ENCODE measurements at places on chromosomes 12 and 14. TPM values are rescaled to one million over a fixed set of nuclear protein-coding genes. Genes with fewer than 3 reads are reported as not detected.

Gene FIGNL2
- total RNA-seq, result 1.3 TPM

Gene DIO2
- total RNA-seq, result not detected

Gene VWF
- total RNA-seq, result 0.13 TPM

Gene RPS29
- total RNA-seq, result 3,927 TPM

Gene GALNT6
- total RNA-seq, result 7.0 TPM

Gene KRT77
- total RNA-seq, result not detected

Gene SLC38A4
- not detected for total RNA-seq

Gene CNTN1
- not detected for total RNA-seq

GRCh38 chr14:28966416-28967233, 200.0 kb downstream of the FOXG1 start:
- H3K27ac ChIP-seq, result no peak overlapping the region
- H3K36me3 ChIP-seq, result no peaks in the 10 kb centered on the region
- no peak for DNase-seq
- H3K4me3 ChIP-seq, result no peak overlapping the region
- H3K27me3 ChIP-seq, result no peaks in the 10 kb centered on the region
- no peaks in the 10 kb centered on the region for H3K4me1 ChIP-seq

- H3K4me1 ChIP-seq, result peaks cover 6% of the 10 kb centered on the region
- DNase-seq, result no peak
Observed at GRCh38 chr14:72925815-72926291, 411 bp upstream of the DCAF4 start.

DNA sequence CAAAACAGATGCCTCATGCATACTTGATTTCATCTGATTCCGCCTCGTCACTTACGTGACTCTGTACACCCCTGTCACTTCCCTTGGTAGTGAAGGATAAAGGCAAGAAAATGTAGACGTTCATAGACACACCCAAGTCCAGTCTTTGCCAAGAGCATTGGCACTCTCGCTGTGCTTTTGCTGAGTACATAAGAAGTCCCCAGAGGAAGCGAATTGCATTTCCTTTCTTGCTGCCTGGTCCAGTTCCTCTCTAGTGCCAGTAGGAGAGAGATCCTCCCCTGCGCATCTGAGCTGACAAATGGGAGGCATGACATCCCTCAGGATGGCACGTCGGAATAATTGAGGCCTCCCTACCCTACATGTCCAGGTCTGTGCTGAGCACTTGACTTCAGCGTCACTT, 21.3 kb upstream of the RIN3 start:
- peaks cover 2% of the 10 kb centered on the region for H3K4me1 ChIP-seq
- H3K4me3 ChIP-seq, result no peak overlapping the region
- no peaks in the 10 kb centered on the region for H3K36me3 ChIP-seq
- H3K27me3 ChIP-seq, result peaks cover 12% of the 10 kb centered on the region

DNA sequence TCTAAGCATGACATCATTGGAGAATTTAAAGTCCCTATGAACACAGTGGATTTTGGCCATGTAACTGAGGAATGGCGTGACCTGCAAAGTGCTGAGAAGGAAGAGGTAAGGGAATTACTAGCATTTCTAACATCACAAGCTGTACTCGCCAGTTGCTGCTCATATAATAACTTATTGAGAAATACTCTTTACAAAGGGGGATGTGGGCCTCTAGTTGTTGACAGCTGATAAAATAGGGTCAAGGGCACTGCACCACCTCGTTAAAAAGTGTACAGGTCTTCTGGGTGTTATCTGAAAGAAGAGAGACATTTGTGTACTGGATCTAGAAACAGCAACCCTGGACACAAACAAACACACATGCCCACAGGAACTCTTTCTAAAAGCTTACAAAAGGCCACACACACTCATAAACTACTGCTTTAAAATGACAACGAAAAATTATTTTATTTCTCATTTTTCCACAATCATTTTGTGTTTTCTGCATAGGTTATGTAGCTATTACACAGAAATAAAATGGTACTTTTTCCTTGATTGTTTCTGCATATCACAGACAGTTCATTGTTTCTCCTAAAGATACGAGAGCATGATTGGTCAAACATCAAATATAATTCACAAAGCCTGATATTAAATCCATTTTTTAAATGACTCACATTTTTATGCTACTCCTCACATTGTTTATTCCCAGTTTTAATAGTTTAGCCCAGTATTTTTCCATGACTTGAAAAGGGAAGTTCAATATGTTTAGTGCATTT, 391.1 kb downstream of the PAWR start:
- H3K4me3 ChIP-seq, result no peak overlapping the region
- H3K4me1 ChIP-seq, result no peaks in the 10 kb centered on the region
- H3K27ac ChIP-seq, result no peak overlapping the region
- DNase-seq, result no peak

- H3K36me3 ChIP-seq, result no peaks in the 10 kb centered on the region
- no peak for DNase-seq
- H3K4me1 ChIP-seq, result peaks cover 4% of the 10 kb centered on the region
- no peak overlapping the region for H3K27ac ChIP-seq
- no peak overlapping the region for H3K4me3 ChIP-seq
- H3K27me3 ChIP-seq, result no peaks in the 10 kb centered on the region
Observed at GRCh38 chr14:24688030-24688658, 54.2 kb upstream of the GZMB start.

DNA sequence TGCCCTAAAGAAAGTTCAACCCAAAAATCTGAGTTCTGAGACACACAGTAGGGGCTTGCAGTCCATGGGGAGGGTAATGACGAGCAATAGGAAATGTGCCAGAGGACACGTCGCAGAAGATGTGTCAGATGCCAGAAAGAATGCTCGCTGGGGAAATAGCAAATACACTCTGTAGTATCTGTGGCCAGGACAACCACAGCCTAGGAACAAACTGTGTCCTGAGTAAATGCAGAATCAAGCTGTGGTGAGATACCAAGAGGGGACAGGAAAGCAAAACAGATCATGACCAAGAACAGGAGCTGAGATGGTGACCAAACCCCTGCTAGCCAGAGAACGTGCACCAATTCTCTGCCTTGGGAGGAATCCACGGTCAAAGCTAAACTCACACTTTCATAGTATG, 9.1 kb downstream of the CRACR2A start:
- H3K4me1 ChIP-seq, result peaks cover 38% of the 10 kb centered on the region
- no peaks in the 10 kb centered on the region for H3K27me3 ChIP-seq
- H3K4me3 ChIP-seq, result no peak overlapping the region
- H3K36me3 ChIP-seq, result no peaks in the 10 kb centered on the region

DNA sequence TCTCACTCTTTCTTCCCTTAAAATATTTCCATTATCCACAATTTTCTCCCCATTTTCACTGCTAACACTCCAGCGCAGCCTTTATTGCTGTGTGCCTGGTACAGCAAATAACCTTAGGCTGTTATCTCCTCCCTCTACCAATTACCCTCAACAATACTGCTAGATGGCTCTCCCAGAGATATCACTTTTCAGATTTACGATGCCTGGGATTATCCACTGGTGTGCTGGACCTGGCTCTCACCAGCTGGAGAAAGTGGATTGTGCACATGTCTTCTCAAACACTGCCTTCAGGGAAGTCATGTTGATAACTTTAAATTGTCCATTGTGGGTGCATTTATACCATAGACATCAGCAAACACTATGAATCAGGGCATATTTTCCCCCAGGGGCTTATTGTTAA, 101.9 kb upstream of the ADAMTS20 start:
- no peaks in the 10 kb centered on the region for H3K4me1 ChIP-seq
- DNase-seq, result no peak
- H3K4me3 ChIP-seq, result no peak overlapping the region
- no peaks in the 10 kb centered on the region for H3K27me3 ChIP-seq
- H3K36me3 ChIP-seq, result no peaks in the 10 kb centered on the region

DNA sequence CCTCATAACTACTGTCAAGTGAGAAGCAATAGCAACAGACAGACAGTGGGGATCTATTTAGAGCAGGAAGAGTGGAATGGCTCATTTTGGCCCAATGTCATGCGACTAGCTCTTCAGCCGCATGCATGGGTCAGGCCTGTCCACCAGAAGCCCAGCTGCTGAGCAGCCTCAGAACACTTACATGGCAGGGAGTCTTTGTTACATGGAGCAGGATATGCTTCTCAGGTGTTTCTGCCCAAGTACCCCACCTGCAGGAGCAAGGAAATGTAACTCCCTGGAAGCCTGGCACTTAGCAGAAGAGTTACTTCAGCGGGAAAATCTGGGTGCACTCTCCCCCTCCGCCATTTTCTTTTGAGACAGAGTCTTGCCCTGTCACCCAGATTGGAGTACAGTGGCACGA, 73.5 kb upstream of the ARHGAP5 start:
- no peak overlapping the region for H3K27ac ChIP-seq
- no peaks in the 10 kb centered on the region for H3K4me1 ChIP-seq
- DNase-seq, result no peak
- no peaks in the 10 kb centered on the region for H3K36me3 ChIP-seq
- H3K27me3 ChIP-seq, result no peaks in the 10 kb centered on the region

DNA sequence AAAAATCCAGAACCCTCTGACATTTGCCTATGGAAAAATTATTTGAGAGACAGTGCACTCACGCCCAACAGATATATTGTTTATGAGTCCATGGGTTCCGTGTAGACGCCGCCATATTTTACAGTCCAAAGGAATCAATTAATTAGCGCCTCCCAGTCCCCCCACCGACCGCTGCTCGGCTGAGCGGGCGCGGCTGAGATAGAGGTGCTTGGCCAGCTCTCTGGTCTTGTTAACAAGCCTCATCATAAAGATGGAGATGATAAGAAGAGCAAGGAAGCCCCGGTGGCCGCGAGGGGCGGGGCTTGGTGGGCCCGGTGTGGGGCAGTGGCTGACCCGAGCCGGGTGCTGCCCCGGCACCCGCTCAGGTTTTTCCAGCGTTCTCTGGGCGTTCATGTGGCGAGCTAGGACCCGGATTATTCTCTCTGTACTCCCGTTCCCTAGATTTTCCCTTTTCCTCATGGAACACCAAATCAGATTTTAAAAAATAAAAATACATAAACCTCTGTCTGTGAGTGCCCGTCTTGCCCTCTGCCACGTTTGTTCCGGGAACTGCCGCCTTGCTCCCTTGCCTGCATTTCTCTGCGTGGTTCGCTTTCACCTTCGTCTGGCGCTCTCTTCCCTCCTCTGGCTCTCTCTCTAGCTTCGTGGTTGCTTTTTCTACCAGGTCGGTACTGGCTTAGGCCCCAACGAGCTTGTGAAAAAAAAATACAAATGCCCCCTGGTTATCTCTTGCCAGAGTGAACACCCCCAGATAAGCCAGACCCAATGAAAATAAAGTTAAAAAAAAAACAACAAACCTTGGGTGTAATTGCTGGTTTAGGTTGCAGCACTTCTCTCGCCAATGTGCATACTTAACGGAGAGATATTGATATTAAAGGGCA, 9.0 kb downstream of the HOXC12 start:
- no peaks in the 10 kb centered on the region for H3K36me3 ChIP-seq
- DNase-seq, result no peak
- H3K27ac ChIP-seq, result no peak overlapping the region
- no peaks in the 10 kb centered on the region for H3K4me1 ChIP-seq

GRCh38 chr14:82502043-82502442, 968.4 kb upstream of the SEL1L start:
- H3K4me3 ChIP-seq, result no peak overlapping the region
- DNase-seq, result no peak
- no peaks in the 10 kb centered on the region for H3K4me1 ChIP-seq
- H3K27me3 ChIP-seq, result no peaks in the 10 kb centered on the region
- no peaks in the 10 kb centered on the region for H3K36me3 ChIP-seq

GRCh38 chr12:118187751-118188435, 52.0 kb downstream of the PEBP1 start:
- DNase-seq, result no peak
- H3K27ac ChIP-seq, result no peak overlapping the region
- H3K27me3 ChIP-seq, result no peaks in the 10 kb centered on the region
- no peak overlapping the region for H3K4me3 ChIP-seq
- no peaks in the 10 kb centered on the region for H3K4me1 ChIP-seq

- no peak overlapping the region for H3K27ac ChIP-seq
- no peak for DNase-seq
- no peak overlapping the region for H3K4me3 ChIP-seq
- no peaks in the 10 kb centered on the region for H3K36me3 ChIP-seq
- no peaks in the 10 kb centered on the region for H3K27me3 ChIP-seq
- no peaks in the 10 kb centered on the region for H3K4me1 ChIP-seq
Observed at GRCh38 chr12:128690641-128691040, 133.1 kb downstream of the SLC15A4 start.

DNA sequence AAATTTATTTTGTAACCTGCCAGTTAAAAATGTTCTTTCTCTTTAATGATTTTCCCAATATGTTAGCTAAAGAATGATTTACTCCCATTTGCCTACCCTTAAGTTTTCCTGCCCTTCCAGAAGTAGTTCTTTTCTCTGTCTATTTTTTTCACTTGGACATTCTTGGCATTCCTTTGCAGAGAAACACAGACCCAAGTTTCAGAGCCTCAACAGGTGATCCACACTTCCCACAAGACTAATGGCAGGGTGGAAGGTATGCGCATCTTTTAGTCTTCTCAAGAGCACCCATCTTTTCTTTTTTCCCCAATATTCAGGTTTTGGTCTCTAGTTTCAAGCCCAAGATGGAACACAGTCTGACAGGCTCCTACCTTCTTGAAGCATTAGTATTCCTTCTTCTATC, 420.7 kb downstream of the ADAMTS20 start:
- no peak overlapping the region for H3K27ac ChIP-seq
- no peaks in the 10 kb centered on the region for H3K27me3 ChIP-seq
- no peaks in the 10 kb centered on the region for H3K36me3 ChIP-seq

Data from T-cell (primary cell).